ENCODE measurements at places on chromosomes 7 and 10.

- DNase-seq, result no peak
These were observed 381.8 kb upstream of the SORCS1 start for GRCh38 chr10:107546284-107546683.

DNA sequence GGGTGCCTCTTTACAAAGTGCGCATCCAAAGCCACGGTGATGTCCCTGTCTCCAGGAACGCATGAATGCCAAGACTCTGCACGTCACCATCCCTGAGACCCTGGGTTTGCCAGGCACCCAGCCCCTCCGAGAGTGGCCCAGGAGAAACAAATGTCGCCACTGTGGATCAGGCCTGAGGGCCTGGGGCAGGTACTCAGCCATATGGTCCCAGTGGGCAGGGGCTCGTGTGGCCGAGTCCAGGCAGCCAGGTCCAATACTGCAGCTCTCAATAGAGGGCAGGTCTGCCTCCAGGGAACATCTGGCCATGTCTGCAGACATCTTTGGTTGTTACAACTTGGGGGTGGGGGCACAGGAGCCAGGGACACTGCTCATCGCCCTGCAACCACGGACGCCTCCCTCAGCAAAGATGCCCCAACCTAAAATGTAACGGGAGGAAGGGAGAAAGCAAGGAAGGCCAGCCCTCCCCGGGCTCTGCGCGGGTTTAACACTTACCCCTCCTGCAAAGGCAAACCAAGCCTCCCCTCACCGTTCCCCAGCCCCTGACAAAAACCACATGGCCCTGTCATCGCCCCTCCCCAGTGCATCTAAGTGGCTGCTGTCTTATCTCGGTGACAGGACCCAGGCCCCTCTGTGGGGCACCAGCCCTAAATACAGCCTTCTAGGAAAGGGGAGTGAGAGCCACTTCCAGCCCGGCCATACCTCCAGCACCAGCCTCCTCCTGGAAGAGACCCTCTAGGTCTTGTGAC, 10.3 kb upstream of the PAPOLB start:
- no peak for DNase-seq

DNA sequence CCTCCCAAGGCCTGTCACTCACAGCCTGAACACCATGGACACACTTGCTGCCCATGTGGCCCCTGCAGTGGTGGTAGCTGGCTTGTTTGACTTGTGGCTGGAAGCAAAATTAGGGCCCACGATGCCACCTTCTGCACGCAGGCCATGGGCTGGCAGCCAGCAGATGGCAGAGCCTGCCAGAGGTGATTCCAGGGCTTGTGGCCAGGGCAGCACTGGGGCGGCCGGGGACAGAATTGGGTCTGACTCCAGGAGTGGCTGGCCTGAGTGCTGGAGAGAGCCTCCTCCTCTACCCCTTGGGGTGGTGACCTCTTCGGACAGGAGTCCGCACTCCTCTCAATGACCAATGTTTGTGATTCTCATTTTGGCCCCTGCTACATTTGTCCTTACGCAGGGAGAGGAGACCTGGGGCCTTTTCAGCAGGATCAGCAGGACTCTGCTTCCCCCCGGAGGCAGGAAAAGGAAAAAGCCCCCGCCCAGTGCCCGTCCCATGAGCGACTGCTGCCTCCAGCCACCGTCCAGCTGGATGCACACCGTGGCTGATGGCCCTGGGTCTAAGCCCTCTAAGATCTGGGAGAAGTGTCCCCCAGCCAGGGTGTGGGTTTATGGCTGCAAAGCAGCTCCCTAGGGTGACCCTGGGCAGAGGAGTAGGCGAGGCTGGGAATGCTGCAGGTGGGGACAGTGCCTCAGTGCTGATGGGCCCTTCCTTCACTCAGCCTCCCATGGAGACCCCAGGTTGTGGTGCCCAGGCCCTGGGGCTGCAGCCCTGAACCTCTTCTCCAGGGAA, 26.5 kb downstream of the DNAJB12 start:
- DNase-seq, result no peak

- no peak for DNase-seq
These were observed 24.0 kb downstream of the LRRC72 start for GRCh38 chr7:16550671-16551070.

DNA sequence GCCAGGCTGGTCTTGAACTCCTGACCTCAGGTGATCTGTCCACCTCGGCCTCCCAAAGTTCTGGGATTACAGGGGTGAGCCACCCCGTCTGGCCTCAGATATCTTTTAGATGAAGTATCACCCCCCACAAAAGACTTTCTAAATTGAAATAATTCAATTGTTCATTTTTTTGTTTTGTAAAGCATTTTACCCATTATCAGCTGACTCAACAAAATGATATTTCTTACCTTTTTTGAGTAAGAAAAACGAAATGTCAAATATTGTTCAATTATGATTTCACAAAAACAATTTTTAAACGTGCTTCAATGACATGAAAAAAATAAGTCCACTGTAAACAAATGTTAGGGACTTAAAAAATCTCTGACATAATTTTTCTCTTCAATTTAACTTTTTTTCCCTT, 822 bp upstream of the PRPF18 start:
- no peak for DNase-seq

DNA sequence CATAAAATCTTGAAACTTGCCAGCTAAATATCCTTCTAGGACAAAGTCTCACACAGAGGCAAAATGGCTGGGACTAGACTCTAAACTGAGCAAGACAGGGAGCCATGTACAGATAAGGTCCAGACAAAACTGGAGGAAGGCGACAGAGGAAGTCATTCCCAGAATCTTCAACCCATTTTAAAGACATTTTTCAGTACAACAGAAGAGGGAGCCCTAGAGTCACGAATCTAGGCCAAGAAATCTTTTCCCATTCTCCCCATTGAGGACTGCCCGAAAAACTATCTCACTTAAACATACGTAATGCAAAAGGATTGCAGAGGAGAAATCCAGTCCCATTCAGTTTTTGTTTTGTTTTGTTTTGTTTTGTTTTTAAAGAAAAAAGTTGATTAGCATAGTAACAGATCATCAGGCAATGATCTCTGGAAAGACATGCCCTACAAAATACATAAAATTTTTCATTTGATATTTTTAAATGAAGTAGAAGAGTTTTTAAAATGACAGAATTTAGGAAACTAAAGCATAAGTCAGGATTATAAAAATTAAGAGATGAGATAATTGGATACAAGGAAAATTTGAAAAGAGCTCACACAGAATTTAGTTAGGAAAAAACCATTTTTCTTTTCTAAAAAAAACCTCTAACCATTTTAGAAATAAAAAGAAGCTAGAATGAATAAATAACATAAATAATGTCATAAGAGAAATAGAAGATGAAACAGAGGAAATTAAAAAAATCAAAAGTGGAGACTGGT, 16.9 kb upstream of the PRF1 start:
- DNase-seq, result no peak
